ENCODE measurements at places on chromosomes 1 and 21.
A peak's percentile ranks its signal among the peaks of the same experiment; 100 is the strongest.

DNA sequence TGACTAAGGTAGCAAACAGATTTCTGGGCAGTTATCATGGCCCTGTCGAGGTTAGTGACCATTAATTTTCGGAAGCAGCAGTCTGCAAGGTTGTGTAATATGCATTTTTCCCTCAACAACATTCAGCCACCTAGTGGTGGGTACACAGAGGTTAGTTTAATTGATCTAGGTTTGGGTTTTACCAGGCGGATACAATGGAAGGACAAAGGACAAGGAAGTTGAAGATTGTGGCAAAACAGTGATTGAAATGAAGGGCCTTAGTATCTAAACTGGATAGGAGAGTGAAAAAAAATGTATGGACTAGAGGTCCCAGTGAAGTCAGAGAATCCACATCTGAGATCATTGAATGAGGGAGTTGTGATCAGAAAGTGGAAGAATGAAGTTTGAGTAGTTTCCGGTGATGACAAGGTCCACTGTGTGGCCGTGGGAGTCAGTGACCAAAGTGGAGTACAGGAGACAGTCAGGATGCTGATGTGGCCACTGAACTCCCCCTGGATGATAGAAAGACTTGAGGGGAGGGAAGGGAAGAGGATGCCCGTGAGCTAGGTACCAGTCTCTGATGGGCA, 2.8 kb downstream of the ARMH1 start:
- DNase-seq = no peak

DNA sequence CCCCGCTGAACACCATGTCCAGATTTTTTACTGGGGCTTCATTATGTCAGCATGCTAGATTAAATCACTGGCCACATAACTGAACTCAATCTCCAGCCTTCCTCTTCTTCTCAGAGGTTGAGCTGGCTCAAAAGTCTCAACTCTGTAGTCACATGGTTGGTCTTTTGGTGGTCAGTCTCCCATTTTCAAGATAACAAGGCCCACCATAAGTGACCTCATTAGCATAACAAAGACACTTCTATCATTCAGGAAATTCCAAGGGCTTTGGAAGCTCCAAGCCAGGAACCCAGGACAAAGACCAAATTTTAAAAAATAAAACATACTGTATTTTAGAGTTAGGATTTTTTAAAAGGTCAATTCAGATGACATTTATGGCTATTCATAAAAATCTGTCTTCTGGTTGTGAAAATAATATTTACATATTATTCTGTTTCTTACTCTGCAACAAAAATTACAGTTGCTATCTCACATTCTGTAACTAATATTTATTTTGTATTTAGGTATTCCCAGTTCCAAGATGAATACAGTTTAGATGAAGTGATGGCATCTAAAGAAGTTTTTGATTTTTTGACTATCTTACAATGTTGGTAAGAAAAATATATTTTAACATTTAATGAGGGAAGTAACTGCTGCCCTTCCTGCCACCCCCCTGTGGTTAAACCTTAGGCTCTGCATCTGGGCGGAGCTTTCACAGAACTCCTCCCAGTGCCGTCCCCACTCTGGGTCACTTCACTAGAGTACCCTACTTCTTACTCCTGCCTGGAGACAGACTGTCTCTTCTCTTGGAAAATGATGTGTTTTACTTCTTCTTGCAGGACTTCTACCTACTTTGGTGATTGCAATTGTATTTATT, 49.3 kb downstream of the SCP2 start:
- DNase-seq = no peak

- no peak for DNase-seq
These were observed 10.1 kb downstream of the JAM2 start for GRCh38 chr21:25649146-25649545.

- DNase-seq = no peak
These were observed 431.1 kb upstream of the VAMP3 start for GRCh38 chr1:7339953-7340352.

GRCh38 chr1:112453876-112454275, 54.9 kb upstream of the WNT2B start:
- no peak for DNase-seq

DNA sequence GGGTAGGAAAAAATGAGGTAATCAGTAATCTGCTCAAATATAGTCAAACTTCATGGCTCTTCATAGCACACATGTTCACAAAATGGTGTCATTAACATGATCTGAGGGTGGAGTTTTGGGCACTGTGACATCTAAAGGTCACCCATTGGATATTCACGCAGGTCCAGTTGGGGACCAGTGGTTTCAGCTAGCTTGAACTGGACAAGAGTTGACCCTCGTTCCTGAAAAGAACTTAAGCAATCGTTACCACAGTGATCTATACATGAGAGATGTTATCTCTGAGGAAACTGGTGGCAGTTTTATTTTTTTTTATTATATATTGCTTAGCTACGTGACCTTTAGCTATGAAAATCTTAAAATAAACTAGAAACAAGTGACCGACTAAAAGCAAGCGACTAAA, 3.0 kb upstream of the OR2C3 start:
- no peak for DNase-seq

- no peak for DNase-seq
These were observed 101.2 kb downstream of the LAMC2 start for GRCh38 chr1:183287191-183287675.

DNA sequence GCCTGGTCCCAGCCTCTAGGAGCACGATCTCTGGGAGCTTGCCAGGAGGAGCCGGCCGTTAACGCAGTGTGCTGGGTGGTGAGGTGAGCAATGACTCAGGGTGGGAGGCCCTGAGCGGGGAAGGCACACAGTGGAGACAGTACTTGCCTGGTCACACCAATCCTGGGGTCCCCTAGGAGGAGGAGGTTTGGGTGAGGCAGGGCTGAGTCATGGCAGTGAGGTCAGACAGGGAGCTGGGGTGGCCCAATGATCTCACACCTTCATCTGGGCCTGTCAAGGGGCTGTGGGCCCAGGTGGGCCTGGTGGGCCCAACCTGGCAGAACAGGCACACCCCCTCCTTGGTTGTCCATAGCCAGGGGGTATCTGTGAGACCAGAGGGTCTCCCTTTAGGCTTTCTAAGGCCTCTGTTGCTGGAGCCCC, 8.6 kb upstream of the EDN2 start:
- peak; percentile 63 for DNase-seq

GRCh38 chr1:192954705-192955265, 104.4 kb downstream of the UCHL5 start:
- no peak for DNase-seq

- no peak for DNase-seq
These were observed 22.1 kb upstream of the SPATC1L start for GRCh38 chr21:46206163-46207005.

GRCh38 chr1:176605176-176605575, 142.2 kb downstream of the PAPPA2 start:
- no peak for DNase-seq

- DNase-seq = no peak
These were observed 5.2 kb upstream of the HSD3B2 start for GRCh38 chr1:119409731-119410130.

GRCh38 chr1:112513112-112513870, 4.5 kb downstream of the WNT2B start:
- no peak for DNase-seq

DNA sequence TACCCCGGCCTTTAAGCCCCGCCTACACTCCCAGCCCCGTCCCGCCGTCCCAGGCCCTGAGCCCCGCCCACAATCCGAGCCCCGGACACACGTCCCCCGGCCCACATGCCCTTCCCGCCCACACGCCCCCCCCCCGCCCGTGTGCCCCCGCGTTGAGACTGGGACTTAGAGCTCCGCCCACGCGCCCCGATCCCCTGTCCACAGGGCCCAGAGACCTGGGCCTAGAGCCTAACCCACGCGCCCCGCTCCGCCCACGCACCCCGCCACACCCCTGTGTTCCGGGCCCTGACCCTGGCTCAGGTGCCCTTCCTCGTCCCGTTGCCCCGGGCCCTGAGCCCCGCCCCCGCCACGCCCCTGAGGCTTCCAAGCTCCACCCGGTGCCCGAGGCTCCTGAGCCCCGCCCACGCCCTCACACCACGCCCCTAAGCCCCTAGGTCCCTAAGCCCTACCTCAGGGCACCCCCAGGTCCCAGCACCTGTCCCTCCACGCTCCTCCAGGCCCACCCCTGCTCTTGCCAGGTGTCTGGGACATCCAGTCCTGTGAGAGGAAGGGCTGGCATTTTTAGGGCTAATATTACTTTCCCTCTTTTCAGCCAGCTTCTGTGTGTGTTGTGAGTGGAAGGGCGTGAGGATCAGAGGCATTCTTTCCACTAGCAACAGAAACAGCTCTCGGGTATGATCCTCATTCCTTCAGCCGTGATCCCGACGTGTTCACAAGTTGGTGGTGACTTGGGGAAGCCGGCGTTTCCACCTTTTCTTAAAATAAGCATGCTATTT, 552 bp upstream of the GPR157 start:
- peak; percentile 92 for DNase-seq

DNA sequence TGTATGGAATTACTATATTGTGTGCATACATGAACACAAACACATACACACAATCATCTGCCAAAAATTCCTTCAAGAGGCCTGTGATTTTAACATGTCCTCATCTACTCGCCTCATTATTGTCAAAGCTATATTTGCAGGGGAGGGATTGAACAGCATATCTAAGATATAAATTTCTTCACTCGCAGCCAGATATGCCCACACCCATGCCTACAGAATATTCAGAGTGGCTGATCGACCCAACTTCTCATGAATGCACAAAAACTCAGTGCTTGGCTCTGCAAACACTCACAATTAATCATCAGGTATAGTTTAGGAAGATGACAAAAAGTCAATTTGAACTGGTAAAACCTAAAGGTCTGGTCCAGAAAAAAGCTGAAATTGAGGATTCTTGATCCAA, 25.1 kb upstream of the CCN1 start:
- DNase-seq = no peak

Measured in activated T-cell treated with anti-CD3 and anti-CD28 coated beads, Interleukin-2, amount 50 U/mL, for 72 hours (primary cell).